ENCODE measurements at places on chromosomes 4 and X.

DNA sequence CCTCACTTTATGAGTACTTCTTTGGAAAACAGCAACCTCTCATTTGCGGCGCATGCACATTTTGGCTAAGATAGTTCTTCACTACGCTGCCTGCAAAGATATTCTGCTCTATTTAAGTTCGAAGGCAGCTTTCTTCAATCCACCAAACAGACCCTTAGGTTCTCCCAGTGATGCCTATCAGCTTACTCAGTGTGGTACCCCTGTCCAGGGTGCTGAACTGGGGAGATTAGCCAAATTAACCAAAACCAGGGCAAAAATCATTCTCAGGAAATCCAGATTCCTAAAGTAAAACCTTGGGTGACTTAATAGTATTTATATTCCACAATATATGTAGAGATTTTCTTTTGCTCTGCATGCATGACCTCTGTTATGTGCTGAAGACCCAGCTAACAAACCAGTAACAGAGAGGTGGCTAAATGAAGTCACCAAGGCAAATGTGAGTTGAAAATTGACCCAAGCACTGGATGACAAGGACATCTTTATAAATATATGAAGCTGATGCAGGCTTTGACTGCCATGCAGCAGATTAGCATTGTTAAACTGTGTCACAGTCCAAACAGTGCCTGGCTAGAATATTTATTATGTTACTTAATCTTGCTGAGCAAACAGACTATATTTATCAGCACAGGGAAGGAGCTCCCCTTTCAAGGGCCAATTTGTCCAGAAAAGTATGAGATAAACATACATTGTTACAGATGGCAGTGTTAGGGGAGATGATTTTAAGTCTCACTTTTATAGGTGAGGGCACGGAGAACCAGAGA is 418.2 kb downstream of the STIM2 start:
- no peak for DNase-seq

DNA sequence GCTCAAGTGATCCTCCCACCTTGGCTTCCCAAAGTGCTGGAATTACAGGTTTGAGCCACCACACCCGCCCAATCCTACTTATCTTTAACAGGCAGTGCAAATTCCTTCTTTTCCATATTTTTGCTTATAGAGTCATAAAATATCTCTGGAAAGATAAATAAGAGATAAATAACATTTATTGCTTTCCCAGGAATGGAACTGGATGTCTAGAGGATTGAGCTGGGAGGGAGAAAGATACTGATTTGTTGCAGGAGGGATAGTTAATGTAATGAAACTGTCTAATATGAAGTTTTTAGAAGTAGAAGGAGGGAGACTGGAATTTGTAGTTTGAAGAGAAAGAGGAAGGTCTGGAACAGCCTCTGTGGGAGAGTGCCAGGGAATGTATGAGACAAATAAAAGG is 20.2 kb downstream of the ITGB1BP2 start:
- no peak for DNase-seq

- no peak for DNase-seq
Measured at GRCh38 chrX:115490814-115491213, 70.2 kb upstream of the PLS3 start.

DNA sequence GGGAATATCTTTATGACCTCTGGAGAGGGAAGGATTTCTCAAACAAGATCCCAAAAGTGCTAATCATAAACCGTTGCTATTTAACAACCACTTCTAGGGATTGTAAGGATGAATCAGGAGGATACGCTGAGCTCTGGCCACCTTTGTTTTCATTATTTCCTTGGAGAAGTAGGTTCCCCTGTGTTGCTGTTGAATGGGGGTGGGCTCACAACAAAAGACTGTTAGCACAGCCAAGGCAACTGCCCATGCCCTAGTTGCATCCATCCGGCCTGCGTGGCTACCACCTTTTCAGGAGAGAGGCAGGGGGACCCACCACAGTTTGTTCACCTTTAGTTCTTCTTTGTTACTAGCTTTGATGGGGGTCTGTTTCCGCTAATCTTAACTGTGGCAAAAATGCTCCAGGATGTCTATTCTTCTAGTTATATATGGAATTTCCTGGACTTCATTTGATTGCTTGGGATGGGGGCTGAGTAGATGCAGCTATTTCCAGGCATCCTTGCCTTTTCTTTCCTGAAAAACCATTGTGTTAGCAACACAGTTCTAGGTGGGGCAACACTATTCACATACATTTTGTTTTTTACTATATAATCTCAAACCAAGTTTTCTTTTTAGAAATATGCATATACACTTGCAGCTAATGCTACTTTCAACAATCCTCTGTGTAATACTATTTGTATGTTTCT is 95.4 kb downstream of the KDR start:
- DNase-seq = no peak

- DNase-seq = no peak
Measured at GRCh38 chr4:75180790-75181776, 248.2 kb downstream of the PARM1 start.

GRCh38 chr4:150089732-150090131 is 11.5 kb downstream of the DCLK2 start:
- no peak for DNase-seq

GRCh38 chr4:91454111-91454510 is 849.7 kb upstream of the GRID2 start:
- DNase-seq = no peak

DNA sequence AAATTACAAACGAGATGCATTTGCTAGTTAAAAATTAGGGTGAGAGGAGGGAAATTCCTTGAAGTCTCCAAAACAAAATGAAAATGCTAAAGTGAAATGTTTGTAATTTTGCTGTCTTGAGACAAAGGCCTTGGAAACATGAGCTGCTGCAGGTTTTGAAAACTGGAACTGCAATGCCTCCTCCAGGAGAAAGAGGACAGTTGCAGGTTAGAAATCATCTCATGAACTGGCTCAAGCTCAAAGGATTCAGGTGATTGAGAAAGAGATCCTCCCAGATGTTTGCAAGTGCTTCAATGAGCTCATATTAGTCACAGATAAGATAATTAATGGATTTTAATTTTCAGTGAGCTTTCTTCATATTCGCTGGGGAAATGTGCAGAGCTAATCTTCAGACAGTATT is 32.4 kb downstream of the SMPX start:
- DNase-seq = no peak

DNA sequence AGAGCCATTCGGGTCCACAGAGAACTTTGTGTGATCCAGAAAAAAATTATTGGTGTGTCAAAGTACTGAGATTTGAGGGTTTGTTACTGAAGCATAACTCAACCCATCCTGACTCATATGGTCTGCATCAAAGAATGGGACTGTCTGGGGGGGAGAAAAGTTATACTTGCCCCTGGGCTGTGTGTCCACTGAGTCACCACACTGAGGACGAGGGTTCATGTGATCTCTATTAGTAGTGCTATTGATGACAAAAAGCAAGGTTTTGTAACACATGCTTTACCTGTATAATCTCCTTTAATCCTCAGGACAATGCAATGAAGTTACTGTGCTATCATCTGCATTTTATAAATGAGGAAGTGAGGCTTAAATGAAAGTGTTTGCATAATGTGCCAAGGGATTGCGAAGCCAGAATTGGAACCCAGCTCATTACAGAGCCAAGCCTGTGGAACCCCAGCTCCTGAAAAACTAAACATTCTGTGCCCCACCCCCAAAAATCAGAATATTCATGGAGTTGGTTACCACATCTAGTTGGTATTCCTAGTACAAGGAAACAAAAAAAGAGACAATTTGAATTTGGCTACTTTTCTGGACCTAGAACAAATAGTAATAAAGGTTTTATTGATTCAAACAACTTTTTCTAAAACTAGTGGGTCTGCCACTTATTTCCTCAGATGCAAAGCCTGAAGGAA is 31.2 kb downstream of the CCDC149 start:
- no peak for DNase-seq

- DNase-seq = no peak
Measured at GRCh38 chrX:38365954-38366353, 13.6 kb downstream of the OTC start.

GRCh38 chrX:101385795-101386541 is at the start of gene BTK:
Gene BTK, minus strand, starts transcription at chrX:101386191. Its CDS starts 10,907 bp downstream, at chrX:101375284.
- DNase-seq = no peak

GRCh38 chr4:99215521-99215920 is 3.5 kb downstream of the ADH6 start:
- DNase-seq = no peak

DNA sequence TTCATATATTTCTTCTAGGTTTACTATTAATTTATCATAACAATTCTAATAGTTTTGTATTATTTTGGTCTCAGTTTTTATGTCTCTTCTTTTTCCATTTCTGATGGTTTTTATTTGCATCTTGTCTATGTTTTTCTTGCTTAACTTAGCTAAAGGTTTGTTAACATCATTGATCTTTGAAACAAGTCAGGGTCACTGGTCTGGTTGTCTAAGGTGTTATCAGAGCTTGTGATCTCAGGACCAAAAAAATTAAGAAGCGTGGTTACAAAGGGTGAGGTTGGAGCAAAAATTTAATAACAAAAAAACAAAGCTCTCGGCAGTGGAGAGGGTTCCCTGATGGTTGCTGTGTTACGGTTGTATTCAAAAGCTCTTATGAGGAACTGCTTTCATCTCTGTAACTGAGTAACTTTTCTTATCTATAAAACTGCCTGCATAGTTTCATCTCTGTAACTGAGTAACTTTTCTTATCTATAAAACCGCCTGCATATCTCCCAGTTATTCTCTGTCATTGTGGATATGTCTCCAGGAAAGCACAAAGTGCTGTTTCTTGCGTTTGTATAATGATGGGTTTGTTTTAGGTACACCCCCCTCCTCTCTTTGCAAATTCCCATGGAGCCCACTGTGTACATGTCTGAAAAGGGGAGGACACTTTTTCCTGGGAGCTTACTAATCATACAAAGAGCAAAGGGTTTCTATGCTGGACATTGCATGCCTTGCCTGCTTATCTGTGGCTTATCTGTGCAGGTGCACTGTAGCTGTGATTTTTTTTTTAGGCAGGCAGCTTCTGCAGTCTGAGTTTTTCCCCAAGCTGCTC is 62.4 kb upstream of the UGT2B15 start:
- DNase-seq = no peak

DNA sequence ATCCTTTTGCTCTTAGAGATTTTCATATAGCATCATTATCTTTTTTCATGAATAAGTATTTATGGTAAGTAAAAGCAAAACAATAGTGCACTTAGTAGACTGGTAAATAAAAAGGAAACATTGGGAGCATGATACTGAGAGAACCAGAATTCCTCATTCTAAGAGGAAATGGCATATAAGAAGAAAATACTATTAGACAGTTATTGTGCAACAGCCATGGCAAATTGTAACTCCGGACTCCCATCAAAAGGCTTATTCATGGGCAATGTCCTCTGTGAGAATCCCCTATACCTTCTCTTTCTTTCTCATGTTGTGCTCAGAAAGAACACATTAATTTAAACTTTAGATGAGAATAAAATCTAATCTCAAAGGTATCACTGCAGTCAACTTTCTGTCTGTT is 42.4 kb downstream of the SPATA18 start:
- no peak for DNase-seq

GRCh38 chrX:84729809-84730208 is 227.6 kb upstream of the HDX start:
- DNase-seq = no peak

DNA sequence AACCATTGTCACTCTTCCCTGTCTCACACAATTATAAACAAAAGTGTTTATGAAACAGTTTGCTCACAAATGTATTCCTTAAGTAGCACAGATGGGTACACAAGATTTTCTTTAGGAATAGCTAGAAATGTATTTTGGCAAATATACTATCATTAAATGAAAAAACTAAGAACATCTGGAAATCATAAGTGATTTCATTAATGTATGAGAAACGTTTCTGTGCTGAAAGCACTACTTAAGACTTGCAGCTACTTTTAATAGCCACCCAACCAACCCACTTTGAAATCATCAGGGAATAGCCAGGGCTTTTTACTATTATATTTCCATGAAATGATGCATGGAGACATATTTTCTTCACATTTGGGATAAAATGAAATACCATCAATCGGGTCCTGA is 62.3 kb upstream of the NAP1L5 start:
- no peak for DNase-seq

GRCh38 chr4:75683482-75684155 is 10.4 kb upstream of the G3BP2 start:
- no peak for DNase-seq

GRCh38 chrX:153684467-153685155 is 3.1 kb upstream of the SLC6A8 start:
- no peak for DNase-seq

DNA sequence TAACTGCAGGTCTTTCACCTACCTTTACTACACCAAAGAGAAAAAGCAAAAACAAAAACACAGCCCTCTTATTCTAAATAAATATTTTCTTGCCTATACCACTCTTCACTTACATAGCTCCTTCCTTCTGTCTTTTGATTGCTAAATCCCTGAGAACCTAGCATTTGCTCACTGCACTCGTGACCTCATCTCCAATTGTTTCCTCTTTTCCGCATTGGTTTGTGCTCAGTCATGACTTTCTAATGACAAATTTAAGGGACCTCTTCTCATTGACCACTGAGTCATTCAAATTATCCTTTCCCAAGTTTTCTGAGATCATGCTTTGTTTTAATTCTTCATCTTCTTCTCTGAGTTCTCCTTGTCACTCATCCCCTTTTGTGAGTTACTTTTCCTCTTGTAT is 1697.1 kb downstream of the STIM2 start:
- no peak for DNase-seq

DNA sequence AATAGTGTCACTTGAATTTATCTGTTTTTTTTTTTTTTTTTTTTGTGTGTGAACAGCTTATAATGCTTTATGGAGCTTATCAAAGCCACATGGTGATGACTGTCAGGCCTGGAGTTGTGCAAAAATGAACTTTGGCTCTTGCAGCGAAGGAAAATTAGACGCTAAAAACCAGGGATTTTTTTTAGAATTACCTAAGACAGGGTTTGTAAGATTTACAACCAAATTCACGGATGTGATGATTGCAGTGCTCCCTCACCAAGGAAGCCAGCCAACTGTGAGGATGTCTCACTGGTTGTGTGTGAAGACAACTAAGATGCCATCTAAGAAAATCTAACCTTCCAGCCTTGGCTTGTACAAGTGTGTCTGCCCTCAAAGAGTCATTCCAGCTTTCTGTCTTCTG is 127.1 kb upstream of the SLC4A4 start:
- no peak for DNase-seq

DNA sequence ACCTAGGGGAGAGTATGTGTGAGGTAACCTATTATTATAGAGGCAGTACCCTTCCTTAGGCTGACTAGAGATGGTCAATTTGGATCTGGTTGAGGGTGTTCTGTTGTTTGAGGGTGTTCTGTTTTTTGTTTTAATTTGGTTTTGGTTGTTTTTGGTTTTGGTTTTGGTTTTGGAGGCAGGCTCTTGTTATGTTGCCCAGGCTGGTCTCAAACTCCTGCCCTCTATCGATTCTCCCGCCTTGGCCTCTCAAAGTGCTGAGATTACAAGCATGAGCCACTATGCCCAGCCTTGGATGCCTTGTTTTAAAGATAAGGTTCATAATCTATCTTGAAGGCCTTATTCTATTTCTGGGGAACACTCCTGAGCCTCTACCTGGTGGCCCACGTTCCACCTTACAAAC is 912 bp downstream of the CXorf65 start:
- DNase-seq = no peak

All from right atrium auricular region (tissue), 2 donors.